ENCODE measurements at places on chromosomes 3 and 15.

- no peak for DNase-seq
Measured at GRCh38 chr3:52281981-52282801, 3.7 kb upstream of the WDR82 start.

DNA sequence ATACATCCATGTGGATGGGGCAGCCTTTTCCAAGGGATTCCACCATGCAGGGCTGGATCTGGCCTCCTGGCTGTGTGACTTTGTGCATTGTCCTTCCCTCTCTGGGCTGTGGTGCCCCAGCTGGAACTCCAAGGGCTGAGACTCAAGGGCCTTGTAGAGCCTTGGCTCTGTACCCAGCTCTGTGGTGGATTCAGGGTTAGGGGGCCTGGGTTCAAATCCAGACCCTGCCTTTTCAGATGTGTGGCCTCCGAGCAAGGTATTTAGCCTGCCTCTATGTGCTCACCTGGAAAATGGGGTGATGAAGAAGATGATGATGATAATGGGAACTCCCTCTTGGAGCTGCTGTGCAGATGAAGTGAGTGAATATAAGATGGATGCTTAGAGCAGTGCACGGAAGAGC is 161.9 kb downstream of the WNT7A start:
- DNase-seq: no peak

DNA sequence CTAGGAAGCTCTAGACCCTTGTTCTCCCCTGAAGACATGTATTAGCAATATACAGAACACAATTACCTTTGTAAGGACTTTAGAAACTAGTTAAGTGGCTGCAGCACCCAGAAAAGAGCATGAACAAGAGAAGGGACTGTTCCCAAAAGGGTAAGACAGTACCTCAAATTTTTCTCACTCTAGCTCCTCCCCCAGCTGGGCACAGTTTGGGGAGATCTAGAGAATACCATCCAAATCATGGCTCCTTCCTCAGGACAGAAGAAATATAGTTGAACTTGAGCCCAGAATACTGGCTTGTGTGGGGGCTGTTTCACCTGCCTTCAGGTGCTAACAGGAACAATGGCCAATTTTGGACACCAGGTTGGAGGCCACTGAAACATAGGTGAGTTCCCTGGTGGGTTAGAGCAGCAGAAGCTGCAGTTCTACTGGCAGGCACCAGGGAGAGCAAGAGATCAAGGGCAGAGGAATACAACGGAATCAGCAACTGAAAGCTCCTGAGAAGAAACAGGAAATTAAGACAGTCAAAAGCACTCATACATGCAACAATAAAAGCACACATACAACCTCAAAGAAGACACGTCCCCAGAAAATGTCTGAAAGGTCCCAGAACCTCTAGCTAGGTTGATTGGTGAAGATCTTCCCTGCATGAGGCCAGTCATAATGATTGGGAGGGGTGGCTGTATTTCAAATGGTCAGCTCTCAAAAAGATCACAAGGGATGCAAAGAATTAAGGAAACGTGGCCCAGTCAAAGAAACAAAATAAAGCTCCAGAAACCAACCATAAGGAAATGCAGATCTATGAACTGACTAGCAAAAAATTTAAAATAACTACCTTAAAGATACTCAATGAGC is 104.9 kb upstream of the ASB14 start:
- peak; percentile 5 for DNase-seq

DNA sequence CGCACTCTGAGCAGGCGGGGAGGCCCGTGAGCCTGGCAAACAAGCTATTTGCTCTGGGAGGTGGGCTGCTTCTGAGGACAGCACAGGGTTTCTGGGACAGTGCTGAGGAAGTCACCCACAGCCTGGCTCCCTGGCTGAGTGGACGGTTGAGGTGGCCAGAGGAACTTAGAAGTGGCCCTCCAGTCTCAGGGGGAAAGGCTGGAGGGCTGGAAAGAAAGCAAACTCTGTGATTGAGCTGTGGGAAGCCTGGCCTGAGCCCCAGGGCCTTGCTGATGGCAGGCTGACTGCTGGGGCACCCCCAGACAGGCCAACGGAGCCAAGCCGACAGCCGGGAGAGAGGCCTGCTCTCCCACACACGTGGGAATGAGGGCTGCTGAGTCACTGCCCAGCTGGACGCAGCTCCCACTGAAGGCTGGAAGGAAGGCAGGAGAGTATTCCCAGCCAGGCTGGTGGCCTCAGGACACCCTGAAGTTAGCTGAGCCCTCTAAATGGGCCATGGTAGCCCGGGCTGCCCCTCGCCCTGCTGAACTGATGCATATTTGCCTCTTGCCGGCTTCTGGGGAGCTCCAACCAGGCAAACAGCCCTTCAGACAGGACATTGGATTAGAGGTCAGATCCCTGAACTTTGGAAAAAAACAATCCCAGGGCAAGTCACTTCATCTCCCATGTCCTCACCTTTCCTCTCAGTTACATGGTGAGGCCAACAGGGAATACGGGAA is 98.0 kb upstream of the TLE3 start:
- DNase-seq: peak; percentile 80

DNA sequence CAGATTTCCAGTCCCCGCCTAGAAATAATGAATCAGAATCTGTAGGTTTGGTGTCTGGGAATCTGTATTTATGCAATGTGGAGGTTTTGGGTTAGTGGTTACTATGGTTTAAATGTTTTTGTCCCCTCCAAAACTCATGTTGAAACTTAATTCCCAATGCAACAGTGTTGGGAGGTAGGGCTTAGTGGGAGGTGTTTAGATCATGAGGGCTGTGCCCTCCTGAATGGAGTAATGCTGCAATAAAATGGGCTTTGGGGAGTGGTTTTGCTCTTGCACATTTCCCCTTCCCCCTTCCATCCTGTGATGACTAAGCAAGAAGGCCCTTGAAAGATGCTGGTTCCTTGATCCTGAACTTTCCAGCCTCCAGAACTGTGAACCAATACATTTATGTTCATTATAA is 9.2 kb upstream of the RFC4 start:
- DNase-seq: peak; percentile 28

DNA sequence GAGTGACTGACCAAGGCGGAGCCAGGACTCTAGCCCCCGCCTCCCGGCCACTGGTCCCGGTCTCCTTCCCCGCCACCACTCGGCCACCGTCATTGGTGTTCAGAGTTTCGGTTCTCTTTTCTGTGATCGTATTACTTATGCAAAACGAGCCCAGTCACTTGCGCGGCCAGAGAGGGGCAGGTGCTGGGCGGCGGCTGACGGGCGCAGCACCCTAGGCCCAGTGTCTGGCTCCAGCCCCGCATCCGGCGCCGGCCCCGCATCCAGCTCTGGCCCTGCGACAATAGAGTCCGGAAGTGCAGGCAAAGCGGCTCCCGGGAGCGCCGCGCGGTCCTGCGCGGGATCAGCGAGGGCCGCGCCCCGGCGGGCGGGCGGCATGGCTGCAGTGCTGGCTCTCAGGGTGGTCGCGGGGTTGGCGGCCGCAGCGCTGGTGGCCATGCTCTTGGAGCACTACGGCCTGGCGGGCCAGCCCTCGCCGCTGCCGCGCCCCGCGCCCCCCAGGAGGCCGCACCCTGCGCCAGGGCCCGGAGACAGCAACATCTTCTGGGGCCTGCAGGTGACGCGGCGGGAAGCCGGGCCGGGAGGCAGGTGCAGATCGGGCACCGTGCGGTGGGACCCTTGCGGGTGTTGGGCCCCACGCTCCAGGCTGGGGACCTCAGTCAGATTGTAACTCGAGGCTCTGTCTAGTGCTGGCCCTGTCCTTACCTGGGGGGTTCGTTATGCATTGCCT is at the start of gene TMEM62:
Gene TMEM62 (plus strand): TSS at position 157 of the 727 bp plus-strand sequence. CDS start 217 bp downstream, at position 374.
- peak; percentile 37 for DNase-seq

GRCh38 chr3:94011233-94011711 is 17.1 kb downstream of the STX19 start:
- DNase-seq: no peak

DNA sequence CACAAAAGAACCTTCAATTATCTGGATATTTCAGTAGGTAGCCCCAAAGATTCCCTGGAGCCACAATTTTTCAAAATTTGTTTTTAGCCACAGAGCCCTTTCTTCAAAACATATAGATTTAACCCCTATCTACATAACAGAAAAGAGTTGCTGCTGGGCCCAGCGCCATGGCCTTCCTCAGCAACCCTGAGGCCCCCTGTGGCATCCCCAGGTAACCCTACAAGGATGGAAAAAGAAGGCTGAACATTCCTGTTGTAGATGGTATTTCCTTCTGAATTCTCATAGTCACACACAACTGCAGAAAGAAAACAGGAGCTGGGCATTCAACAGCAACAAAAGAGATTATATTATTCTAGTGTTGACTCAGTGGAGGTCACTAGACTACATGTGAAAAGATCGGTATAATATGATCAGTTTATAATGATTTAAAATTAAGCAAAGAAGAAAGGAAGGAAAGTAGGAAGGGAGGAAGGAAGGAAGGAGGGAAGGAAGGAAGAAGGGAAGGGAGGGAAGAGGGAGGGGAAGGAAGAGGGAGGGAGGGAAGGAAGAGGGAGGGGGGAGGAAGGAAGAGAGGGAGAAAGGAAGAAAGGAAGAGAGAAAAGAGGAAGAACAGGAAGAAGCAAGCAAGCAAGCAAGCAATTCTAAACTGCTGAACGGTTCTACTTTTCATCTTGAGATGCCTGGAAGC is 342.5 kb upstream of the NR2F2 start:
- no peak for DNase-seq

DNA sequence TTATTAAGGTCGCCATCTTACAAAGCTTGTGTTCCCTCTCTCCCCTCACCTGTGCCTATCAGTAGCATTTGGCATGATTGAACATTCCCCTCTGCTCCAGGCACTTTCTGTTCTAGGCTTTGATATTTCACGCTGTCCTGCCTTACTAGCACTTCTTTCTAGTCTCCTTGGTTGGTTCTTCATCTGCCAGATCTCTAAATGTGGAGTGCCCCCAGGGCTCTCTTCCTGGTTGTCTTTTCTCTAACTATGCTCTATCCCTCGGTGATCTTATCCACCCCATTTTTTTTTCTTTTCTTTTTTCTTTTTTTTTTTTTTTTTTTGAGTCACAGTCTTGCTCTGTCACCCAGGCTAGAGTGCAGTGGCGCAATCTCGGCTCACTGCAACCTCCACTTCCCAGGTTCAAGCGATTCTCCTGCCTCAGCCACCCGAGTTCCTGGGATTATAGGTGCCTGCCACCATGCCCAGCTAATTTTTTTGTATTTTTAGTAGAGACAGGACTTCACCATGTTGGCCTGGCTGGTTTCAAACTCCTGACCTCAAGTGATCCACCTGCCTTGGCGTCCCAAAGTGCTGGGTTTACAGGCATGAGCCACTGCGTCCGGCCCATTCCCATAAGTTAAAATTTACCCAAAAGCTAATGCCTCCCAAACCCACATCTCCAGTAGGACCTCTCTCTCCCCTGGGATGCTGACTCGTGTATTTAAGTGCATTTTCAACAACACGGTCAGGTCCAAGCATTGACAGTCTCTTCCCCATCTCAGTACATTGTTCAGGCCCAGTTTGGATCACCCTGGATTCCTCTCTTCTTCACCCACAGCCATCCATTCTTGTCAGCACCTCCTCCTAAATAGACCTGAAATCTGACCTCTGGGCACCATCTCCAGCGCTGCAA is 5.2 kb downstream of the NUSAP1 start:
- no peak for DNase-seq

DNA sequence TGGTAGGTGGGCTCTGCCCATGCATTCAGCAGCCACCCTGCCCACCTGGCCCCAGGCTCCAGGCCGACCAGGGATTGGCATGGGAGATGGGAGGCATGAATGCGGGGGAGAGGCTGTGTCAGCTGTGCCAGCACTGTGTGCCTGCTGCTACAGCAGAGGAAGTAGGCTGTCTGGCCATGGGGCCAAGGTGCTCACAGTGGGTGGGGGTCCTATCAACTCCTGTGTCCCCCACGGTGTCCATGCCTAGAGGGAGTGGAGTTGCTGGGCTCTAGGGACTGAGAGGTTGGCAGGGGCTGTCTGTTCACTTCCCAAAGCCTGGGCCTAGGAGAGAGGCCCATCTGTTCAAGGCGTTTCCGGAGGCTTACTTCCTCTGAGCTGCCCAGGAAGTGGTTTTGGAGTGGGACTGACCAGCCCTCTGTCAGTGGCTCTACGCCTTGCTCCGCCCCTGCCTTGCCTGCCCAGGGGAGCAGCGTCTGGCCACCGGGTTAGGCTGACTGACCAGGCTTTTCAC is 5.8 kb downstream of the PRKCD start:
- peak; percentile 51 for DNase-seq

GRCh38 chr3:131561511-131561910 is 58.7 kb upstream of the MRPL3 start:
- no peak for DNase-seq

DNA sequence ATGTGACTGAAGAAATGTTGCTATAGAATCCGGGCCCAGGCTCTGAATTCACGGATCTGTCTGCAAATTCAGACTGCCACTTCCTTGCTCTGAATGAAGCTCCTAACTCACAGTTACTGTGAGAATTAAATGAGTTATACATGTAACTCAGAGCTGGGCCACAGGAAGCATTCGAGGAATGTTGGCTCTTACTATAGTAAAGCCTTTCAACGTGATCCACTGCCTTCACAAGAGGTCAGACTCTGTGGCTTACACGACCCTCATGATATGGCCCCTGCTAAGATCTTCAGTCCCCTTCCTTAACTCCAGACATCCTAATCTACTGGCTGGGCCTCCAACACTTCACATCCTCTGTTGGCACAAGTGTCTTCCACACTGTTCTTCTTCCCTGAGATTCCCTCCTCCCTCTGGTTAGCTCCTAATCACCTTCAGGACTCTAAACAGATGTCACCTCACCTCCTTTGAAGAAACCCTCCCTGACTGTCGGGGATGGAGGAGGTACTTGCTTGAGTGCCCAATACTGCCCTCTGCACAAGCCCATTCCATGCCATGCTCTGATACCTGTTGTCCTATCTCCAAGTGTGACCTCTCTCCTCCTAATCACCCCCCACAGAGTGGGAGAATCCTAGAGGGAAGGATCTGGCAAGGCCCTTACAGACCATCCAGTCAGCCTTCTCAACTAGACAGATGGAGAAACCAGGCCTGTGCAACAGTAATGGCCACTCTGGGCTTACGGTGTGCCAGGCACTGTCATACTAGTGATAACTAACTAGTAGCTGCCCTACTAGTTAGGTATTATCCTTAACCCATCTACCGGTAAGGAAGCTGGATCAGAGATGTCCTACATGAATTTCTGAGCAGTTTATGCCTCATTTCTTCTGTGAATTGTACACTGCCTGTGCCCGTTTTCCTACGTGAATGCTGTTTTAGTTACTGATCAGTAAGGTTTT is 1.3 kb downstream of the ACTR8 start:
- no peak for DNase-seq

- DNase-seq: no peak
Measured at GRCh38 chr3:181609030-181609767, 102.5 kb upstream of the SOX2 start.
